ENCODE measurements at places on chromosomes 11 and 22.

- DNase-seq = peak; percentile 39
These were observed 951 bp upstream of the EHD1 start for GRCh38 chr11:64879244-64879900.

- DNase-seq = no peak
These were observed 121.2 kb downstream of the SIK3 start for GRCh38 chr11:116976941-116977570.

- DNase-seq = no peak
These were observed 6.2 kb downstream of the SRSF8 start for GRCh38 chr11:95072948-95073347.

DNA sequence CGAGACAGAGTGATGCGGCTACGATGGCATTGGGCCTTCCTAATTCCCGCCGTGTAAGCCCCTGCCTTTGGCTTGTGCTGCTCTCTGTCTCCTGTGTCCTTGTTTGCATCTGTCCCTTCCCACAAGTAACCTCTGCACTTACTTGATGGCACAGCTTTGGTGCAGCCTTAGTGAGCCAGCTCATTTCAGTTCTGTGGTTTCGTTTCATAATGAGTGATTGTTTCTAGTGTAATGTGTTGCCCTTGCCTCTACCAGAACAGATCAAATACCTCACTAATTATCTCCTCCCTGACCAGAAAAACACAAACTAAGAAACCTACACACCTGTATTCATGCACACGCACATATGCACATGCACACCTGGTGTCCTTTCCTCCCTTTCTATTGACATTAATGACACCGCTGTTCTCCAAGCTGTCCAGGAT, 58.8 kb downstream of the GRK3 start:
- DNase-seq = no peak

DNA sequence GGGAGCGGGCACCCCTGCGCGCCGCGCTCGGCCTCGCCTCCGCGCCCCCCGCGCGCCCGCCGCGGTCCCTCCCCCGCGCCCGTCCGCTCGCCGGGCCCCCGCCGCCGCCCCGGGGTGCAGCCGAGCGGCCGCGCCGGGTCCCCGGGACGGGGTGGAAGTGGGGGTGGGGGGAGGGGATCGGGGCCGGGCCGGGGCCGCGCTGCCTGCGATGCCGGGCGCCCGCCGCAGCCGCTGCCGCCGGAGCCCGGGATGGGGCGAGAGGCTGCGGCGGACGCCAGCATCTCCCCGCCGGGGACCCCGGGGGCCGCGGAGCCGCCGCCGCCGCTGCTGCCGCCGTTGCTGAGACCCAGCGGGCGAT, 365 bp downstream of the MGAT3 start:
- no peak for DNase-seq

DNA sequence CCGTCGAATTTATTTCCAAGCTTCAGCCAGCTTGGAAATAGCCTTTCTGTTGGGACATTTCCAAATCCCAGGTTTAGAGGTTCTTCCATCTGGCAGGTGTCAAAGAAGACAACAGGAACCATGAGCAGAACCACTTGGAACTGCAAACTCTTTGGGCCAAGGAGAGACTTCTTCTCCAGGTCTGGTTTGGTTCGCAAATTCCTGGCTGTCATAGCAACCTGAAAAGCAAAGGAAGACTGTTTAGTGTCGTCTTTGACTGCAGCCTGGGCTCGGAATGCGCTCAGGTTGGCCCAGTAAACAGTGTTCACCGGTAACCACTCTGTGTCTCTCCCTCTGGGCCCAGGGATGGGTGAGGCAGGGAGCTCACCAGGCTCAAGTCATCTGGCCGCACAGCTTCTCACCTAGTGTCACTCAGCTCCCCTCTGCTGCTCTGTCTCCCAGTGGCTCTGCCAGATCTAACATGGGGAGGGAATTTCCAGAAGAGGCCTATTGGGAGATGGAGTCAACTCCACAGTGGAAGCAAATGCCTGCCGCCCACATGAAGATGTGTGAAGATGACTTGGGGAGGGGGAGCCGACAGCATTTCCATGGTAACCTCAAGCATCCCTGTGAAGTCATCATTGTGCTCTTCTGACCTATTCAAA, 11.9 kb upstream of the CLMP start:
- DNase-seq = no peak

DNA sequence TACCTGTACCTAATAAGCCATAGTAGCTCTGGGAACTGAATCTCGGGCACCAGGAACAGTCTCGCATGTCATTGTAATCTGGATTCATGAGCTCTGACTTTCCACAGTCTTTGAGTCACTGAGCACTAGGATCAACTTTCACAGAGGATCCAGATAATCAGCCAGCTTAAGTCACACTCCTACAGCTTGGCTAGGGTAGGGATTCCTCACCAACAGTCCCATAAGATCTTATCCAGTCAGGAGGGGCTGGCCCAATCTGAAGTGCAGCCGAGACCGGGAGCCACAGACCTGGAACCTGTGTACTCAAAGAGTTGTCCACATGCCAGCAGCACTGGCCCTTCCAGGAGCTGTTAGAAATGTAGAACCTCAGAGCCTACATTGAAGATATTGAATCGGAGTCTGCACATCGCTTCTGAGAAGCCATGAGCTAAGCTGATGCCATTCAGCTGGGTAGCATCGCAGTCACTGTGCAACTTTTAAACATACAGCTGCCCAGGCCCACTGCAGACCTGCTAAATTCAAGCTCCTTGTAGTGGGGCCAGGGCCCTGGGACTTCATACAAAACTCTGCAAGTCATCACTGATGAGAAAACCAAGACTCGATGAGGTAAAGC, 538.8 kb upstream of the B3GAT1 start:
- DNase-seq = no peak

- no peak for DNase-seq
These were observed 162.6 kb upstream of the CCDC179 start for GRCh38 chr11:23022854-23023253.

- no peak for DNase-seq
These were observed 35.5 kb downstream of the C2CD3 start for GRCh38 chr11:74135127-74135840.

DNA sequence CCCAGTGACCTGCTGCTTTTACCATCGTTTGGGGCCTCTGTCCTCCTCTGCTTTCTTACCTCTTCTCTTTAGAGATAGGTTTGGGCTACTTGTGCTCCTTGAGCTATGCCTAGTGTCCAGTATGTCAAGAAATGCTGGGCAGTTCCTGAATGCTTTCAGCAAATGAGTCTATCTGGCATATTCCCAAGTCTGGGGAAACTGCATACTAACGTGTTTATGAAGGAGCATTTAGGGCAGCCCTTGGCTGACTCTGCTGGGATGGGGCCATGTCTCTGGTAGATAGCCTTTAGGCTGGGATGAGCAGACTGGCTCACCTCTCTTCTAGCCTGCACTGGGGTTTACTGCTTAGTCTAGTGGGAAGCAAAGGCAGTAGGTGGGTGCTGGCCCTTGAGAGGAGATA, 43.7 kb upstream of the SUSD2 start:
- no peak for DNase-seq

DNA sequence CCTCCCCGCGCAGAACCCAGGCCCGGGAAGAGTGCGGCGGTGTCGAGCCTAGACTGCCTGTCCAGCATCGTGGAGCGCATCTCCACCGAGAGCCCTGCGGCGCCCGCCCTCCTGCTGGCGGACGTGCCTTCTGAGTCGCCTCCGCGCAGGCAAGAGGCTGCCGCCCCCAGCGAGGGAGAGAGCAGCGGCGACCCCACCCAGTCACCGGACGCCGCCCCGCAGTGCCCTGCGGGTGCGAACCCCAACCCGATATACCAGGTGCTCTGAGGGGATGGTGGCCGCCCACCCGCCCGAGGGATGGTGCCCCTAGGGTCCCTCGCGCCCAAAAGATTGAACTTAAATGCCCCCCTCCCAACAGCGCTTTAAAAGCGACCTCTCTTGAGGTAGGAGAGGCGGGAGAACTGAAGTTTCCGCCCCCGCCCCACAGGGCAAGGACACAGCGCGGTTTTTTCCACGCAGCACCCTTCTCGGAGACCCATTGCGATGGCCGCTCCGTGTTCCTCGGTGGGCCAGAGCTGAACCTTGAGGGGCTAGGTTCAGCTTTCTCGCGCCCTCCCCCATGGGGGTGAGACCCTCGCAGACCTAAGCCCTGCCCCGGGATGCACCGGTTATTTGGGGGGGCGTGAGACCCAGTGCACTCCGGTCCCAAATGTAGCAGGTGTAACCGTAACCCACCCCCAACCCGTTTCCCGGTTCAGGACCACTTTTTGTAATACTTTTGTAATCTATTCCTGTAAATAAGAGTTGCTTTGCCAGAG, 2.0 kb downstream of the MYOD1 start:
- DNase-seq = no peak

DNA sequence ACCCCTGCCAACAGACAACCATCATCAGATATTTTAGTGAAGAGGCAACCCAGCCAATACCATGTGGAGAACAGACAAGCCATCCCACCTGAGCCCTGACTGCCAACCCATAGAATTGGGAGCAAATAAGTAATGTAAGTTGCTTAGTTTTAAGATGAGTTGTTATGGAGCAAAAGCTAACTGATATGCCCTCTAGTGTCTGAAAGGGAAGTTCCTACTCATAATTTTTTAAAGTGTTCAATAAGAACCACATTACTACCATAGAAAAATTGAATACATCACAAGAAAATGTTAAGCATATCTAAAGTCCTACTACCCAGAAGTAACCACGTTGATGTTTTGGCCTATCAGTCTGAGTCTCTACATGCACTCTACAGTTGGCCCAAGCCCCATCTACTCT, 50.8 kb upstream of the SLC36A4 start:
- no peak for DNase-seq

- DNase-seq = no peak
These were observed 1394.7 kb downstream of the BRD1 start for GRCh38 chr22:48432781-48433518.

- no peak for DNase-seq
These were observed 24.7 kb downstream of the PPME1 start for GRCh38 chr11:74195828-74196227.

- DNase-seq = peak; percentile 74
These were observed 52.5 kb downstream of the TPCN2 start for GRCh38 chr11:69101115-69101791.

GRCh38 chr11:33461369-33462125, 204.4 kb downstream of the HIPK3 start:
- no peak for DNase-seq

DNA sequence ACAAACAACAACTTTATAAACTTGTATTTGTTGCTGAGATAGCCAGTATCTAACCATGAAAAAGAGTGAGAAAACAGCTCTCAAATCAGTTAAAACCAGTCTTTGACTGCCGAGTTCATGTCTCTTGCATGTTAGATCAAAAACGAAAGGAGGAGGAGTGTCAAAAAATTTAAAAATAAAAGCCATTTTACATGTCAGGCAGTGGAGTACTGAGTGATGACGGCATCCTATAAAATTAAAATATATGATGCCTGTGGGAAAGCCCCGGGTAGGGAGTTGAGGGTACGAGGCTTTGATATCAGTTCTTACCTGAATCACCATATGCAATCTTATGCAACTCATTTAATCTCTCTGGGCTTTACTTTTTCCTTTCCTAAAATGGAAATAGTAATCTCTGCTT, 117.3 kb downstream of the ETS1 start:
- peak; percentile 86 for DNase-seq

GRCh38 chr11:106031202-106031810, 9.3 kb upstream of the MSANTD4 start:
- DNase-seq = no peak

- no peak for DNase-seq
These were observed 426.6 kb downstream of the BRD1 start for GRCh38 chr22:49400941-49401598.

DNA sequence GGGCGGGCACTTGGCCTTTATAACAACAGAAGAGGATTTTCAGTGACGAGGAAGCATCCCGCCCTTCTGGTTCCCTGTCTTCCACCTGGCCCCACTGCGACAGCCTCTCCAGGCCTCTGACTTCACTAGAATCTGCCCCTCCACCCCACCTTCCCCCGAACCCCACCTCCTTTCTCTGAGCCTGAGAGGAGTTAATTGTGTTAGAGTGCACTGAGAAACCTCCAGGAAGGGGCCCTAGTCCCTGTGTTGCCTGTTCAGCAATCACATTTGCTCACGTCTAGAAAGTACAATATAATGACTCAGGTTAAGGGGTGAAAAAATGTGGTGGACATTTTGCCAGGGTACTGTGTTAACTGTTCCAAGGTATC, 38.8 kb downstream of the PTPRJ start:
- DNase-seq = peak; percentile 40

DNA sequence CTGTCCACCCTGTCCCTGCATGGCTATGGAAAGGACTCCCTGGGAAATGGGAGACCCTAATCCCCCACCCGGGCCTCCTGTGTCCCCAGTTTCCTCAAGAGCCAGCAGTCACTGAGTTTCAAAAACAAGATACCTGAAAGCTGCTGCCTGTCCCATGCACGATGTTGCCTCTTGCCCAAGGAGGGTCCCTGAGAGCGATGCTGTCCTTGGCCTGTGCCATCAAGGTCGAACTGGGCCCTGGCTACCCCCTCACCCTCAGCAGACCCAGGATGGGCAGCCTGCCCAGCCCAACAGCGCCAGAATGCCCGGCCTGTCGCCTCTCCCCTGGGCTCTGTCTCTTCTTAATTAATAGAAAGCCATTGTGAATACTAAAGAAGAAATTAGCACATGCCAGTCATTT, 104.5 kb upstream of the LMO1 start:
- no peak for DNase-seq

DNA sequence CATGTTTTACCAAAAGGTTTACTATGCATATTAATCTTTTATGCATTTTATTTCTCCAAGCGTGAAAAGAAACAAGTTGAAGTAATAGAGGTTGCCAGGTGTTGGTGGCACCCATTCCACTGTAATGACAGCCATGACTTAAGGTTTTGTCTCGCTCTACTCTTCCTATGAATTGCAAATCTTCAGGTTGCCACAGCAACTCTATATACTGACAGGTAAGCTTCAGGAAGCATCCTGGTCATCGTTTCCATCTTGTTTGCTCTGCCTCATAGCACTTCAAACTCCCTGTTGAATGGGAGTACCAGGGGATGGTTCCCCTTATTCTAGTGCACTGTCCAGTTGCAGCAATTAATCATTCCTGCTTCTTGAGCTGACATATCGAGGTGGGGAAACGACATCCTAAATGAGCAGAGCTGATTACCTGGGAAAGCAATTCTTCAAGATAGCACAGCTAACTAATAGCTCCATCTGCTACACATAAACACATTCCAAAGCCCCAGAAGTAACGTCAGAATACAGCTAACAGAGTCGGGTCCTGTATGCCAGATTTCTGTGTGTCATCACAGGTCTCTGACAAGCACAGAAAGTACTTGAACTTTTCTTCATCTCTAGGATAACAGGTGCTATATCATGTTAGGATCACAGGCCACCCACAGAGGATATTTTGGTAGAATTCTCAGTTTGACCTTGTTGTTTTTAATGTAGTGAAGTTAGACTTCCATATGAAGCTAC, 80.3 kb downstream of the CADM1 start:
- no peak for DNase-seq

DNA sequence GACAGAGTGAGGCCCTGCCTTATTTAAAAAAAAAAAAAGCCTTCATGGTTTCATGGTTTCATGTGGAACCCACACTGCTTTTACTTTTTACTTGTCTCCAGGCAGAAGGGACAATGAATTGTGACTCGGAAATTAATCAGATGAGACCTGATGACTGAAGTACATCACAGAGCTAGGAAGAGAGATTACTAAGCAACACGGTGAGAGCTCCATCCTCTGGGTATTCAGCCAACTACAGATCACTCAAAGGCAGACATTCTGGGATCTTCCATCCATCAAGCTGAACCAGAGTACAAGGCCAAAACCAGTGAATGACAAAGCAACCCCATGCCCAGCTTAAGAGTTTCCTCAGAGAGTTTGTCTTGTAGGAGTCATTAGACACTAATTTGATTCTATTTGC, 433.2 kb downstream of the SOX6 start:
- DNase-seq = no peak

GRCh38 chr11:128246364-128246801, 341.0 kb downstream of the ETS1 start:
- DNase-seq = no peak

All from CD4-positive, alpha-beta T cell treated with Interleukin-21 for 1 hour (primary cell).